ENCODE measurements at places on chromosomes 7 and 10.

GRCh38 chr10:23891301-23891700 lies 317.6 kb upstream of the KIAA1217 start:
- no peak for DNase-seq

DNA sequence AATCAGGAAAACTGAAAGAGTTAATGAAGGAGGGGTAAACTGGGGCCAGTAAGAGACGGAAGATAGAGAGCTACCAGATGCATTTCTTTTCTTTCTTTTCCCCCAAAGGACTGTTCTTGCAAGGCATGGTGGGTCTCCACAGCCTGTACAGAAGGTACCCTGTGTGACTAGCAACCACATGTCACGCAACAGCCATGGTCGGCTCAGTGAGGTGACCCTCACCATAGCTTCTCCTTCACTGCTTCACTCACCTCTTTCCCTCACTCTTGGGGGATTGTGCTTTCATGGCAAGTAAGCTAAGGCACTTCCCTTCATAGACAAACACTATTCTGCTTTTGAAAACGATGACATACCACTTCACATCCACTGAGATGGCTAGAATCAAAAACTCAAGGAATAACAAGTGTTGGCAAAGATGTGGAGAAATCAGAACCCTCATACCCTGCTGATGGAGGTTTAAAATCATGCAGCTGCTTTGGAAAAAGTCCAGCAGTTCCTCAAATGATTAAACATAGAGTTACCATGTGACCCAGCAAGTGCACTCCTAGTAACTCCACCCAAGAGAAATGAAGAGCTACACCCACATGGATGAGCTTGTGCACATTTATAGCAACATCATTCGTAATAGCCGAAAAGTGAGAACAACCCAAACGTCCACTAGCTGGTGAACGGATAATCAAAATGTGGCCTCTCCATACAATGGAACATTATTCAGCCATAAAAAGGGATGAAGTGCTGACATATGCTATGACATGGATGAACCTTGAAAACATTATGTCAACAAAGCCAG lies 3.8 kb upstream of the INSIG1 start:
- no peak for DNase-seq

- no peak for DNase-seq
Measured at GRCh38 chr7:136717910-136718557, 150.4 kb upstream of the CHRM2 start.

DNA sequence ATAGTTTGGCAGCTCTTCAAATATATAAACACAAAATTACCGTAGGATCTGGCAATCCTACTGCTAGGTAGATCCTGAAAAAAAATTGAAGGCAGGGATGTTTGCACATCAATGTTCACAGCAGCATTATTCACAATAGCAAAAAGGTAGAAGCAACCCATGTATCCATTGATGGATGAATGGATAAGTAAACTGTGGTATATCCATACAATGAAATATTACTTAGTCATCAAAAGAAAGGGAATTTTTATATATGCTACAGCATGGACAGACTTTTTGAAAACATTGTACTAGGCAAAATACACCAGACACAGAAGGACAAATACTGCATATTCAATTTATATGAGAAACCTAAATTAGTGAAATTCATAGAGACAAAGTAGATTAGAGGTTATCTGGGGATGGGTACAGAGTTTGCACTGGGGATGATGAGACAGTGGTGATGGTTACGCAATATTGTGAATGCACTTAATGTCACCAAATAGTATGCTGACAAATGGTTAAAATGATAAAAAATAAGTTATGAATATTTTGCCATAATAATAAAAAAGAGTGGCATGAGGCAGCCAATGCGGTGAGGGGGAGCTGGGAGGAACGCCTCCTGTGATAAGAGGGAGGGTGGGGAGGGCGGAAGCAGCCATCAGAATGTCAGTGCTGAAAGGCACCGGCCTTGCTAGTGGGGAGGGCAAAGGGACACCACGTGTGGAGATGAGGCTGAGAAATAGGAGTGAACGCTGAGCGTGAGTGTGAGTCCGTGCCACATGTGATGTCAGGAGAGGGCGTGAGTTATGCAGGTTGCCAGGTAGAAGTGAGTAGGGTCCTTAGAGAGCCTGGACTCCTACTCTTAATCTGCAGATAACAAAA lies 386.1 kb upstream of the PODXL start:
- DNase-seq, result no peak

GRCh38 chr7:19239951-19240350 lies 94.7 kb upstream of the FERD3L start:
- DNase-seq, result no peak

GRCh38 chr7:24381894-24382505 lies 98.0 kb downstream of the NPY start:
- DNase-seq, result peak; percentile 90

GRCh38 chr10:128025437-128025836 lies 100.8 kb downstream of the MKI67 start:
- no peak for DNase-seq

- DNase-seq, result no peak
Measured at GRCh38 chr7:77626586-77627308, 69.5 kb upstream of the RSBN1L start.

GRCh38 chr10:5502061-5502521 lies 2.7 kb upstream of the CALML5 start:
- DNase-seq, result no peak

GRCh38 chr10:103843854-103844570 lies 11.4 kb downstream of the SH3PXD2A start:
- no peak for DNase-seq

DNA sequence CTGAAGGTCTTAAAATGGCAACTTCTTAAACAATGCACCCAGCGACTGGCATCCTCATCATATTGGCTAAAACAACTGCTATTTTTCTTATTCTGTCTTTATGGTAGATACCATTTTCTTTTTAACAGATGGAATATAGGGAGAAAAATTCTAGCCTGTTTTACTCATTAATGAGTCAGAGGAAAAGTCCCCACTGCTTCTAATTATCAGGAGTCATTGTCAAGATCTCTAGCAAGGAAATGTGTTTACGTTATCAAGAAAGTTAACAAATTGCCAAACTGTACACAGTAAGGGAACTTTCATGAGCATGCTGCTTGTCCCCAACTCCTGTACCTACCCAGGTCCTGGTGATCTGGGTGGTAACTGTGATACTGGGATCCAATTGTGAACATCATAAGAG lies 117.7 kb upstream of the KIAA1217 start:
- no peak for DNase-seq

- DNase-seq, result no peak
Measured at GRCh38 chr7:156127166-156128134, 315.2 kb upstream of the SHH start.

GRCh38 chr7:57199252-57199651 lies 67.0 kb upstream of the ZNF479 start:
- no peak for DNase-seq

- peak; percentile 12 for DNase-seq
Measured at GRCh38 chr7:30510124-30511075, 5.8 kb upstream of the GGCT start.

DNA sequence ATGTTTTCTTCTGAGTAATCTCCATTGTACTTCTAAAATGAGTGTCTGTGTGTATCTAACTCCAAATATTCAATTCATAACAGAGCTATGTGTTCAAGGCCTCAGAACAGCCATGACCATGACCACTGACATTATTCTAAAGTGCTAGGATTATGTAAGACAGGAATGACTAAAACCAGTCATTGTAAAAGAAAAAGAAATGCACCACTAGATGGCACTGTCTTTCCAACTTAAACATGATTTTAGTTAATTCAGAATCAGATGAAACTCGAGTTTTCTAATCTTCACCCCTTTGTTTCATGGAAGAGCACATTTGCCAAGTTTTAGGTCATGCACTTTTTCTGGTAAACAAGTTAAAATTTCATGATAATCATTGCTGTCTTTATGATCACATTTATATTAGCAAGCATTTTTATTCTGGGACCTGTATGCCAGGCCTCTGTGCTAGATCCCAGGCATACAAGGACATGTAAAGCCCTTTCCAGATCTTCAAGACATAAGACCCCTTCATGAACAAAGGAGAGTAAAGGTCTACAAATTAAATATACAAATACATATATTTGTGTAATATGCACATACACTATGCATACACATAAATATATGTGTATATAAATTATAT lies 26.1 kb upstream of the RSU1 start:
- DNase-seq, result peak; percentile 56

- DNase-seq, result no peak
Measured at GRCh38 chr7:120617275-120617674, 240.7 kb downstream of the TSPAN12 start.

DNA sequence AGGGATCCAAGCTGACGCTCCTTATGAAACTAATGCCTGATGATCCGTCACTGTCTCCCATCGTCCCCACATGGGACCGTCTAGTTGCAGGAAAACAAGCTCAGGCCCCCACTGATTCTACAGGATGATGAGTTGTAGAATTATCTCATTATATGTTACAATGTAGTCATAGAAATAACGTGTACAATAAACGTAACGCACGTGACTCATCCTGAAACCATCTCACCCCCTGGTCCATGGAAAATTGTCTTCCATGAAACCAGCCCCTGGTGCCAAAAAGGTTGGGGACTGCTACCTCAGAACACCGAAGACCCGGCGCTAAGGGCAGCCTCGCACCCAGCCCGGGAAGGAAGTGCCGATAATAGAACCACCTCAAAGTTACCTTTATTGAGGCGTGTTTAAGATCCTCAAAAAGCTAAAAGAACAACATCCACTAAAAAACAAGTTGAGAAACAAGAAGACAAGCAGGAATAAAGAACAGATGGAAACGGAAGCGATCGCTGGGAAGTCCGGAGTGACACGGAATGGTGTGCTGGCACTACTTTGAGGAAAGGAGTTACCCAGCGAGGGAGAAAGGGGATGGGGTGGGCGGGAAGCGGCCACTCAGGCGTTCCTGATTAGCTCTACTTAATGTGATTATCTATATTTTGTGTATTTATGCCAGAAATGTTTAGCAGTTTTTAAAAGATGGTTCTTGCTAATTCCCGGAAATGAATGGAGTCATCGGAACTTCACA lies 50.1 kb upstream of the PRKAR1B start:
- no peak for DNase-seq

DNA sequence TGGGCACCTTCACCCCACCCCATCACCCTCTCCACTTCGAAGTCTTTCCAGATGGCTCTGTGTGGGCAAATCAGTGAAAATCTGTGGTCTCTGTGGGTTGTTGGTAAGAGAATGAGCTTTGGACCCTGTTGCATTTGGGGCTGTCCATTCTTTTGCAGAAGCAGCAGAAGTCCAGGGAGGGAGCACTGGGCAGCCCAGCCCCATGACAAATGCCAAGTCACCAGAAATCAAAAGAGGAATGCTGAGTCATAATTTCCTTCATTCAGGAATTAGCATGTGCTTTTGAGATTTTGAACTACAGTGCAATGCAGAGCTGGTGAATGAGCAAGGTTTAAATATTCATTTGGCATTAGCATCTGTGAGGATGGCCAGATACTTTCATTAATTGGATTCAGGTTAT lies 556.2 kb downstream of the LRMDA start:
- DNase-seq, result no peak

GRCh38 chr7:37247861-37248260 lies 200.8 kb downstream of the ELMO1 start:
- DNase-seq, result no peak

- no peak for DNase-seq
Measured at GRCh38 chr10:95399183-95399582, 108.4 kb upstream of the PDLIM1 start.

DNA sequence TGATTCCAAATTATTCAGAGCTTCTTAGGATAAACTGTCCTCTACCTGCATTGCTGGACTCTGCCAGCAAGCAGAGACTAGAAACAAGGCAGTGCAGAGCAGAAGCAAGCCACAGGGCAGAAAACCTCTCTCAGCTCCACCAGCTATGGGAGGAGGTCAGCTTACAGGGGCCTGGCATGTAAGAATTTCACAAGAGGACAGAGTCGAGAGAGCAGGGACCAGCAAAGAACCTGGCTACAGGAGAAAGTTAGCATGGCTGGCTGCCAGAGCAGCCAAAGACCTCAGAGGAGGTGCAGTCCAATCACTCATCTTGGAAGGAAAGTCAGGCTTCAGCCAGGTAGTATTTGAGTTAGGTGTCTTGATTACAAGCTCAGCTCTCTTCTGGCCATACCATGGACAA lies 62.9 kb downstream of the ENO4 start:
- DNase-seq, result no peak

GRCh38 chr10:15202639-15203038 lies 34.1 kb upstream of the NMT2 start:
- no peak for DNase-seq

- no peak for DNase-seq
Measured at GRCh38 chr7:158404031-158404761, 183.4 kb downstream of the PTPRN2 start.

DNA sequence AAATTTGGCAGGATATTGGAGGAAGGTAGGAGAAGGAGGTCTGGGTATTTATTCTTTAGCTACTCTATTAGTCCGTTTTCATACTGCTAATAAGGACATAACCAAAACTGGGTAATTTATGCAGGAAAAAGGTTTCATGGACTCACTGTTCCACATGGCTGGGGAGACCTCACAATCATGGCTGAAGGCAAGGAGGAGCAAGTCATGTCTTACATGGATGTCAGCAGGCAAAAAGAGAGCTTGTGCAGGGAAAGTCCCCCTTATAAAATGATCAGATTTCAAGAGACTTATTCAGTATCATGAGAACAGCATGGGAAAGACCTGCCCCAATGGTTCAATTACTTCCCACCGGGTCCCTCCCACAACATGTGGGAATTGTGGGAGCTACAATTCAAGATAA lies 1.9 kb upstream of the INMT start:
- DNase-seq, result no peak

GRCh38 chr7:80140388-80140787 lies 5.8 kb downstream of the GNAI1 start:
- DNase-seq, result no peak

DNA sequence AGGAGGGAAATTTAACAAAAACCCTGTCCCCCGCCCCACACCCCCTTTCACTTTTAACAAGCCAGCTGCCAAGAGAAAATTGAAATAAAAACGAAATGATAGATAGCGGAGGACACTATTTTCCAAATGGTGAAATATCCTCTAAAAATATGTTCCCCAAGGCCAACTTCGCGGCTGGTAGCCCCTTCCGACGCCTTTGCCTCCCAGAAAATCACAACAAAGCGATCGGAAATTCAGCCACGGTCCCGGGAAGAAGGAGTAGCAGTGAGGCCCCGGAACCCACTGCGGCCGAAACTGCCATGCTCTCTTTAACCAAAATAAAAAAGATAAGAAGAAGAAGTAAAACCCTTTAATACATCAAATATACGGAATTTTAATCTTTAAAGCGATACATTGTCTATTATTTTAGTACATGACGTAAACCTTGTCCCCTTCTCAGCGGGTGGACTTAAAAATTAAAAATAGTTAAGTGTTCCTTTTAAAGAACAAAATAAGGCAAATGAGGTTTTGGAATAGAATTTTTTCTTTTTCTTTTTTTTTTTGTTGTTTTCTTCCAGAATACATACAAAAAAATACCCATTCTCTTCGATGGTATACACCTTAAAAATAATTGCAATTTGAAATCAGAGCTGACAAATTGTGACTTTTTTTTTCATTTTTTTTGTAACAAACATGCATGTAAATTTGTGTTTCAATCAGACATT lies 3.9 kb downstream of the ZNF503 start:
- no peak for DNase-seq

Data from NCI-H1694 treated with DMSO at 0.1 percent for 48 hours (cell line).